ENCODE measurements at places on chromosomes 6 and 20.
A peak's percentile ranks its signal among the peaks of the same experiment; 100 is the strongest.

DNA sequence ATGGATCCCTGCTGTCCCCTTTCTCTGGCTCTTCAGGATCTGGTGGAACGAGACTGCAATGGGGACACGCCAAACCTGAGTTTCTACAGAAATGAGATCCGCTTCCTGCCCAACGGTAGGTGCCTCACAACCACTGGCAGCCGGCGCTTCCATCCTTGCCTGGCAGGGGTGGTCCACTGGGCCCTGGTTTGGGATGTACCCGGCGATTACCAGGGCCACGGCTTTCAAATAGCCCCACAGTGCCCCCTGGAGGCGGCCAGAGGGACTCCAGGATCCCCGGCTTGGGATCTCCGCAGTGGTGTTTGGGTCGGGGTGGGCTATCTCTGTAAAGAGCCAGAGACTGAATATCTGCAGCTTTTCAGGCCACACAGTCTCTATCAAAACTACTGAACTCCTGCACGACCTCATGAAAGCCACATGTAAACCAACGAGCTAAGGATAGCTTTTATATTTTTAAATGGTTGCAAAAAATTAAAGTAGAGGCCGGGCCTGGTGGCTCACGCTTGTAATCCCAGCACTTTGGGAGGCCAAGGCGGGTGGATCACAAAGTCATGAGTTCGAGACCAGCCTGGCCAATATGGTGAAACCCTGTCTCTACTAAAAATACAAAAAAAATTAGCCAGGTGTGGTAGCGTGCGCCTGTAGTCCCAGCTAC is 3.7 kb downstream of the OGFR start:
- DNase-seq = peak; percentile 73

GRCh38 chr20:15380770-15381169 is 1043.4 kb upstream of the FLRT3 start:
- DNase-seq = no peak

DNA sequence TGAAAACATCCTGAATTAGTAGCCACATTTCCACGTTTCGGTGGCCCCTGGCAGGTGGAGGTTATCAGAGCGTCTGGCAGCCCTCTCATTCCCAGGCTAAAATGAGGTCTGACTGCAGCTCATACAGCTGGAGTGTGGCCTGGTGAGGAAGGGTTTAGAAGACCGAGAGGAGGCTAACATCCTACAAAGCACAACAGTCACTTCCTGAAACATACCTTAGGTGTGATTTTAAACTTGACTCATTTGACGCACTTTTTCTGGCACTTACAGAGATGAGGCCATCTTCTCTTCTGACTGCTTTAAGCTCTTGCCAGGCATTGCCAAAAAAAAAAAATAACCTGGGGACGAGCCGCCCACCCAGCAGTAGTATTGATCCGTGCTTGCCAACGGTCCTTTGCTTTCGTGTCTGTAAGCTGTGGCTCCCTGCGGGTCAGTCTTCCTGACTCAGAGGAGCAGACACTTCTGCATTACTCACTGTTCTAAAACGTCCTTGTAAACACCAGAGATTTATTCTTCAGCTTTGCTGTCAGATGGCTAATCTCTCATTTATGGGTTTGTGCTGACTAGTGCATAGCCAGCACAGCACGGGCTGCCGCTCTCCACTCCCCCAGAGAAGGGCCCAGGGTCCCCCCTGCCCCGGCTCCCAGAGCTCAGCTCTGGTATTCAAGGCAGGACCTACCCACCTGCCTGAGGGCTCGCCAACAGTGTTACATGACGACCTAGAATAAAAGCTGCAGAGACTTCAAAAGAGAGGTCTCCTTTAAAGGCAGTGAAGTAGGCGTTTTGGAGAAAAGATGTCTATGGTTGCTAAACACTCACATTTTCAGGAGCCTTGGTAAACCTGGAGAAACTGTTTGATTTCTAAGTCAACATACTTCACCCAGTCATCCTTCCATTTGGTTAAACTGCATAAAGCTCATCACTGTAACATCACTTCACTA is 78.5 kb upstream of the FRMD1 start:
- DNase-seq = no peak

DNA sequence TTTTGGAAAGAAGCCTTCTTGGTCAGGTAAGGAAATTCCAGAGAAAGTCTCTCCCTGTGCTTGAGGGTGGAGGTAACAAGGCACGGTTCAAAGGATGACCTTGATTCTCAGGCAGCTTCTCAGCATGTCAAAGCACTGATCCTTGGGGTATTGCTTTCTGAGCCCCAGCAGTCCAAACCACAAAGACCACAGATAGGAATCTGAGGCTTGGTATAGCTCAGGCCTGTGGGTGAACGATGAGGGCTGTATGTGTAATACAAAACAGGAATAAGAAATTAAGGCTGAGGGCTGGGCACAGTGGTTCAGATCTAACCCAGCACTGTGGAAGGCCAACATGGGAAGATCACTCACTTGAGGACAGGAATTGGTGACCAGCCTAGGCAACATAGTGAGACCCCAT is 70.2 kb upstream of the SLC22A1 start:
- no peak for DNase-seq

DNA sequence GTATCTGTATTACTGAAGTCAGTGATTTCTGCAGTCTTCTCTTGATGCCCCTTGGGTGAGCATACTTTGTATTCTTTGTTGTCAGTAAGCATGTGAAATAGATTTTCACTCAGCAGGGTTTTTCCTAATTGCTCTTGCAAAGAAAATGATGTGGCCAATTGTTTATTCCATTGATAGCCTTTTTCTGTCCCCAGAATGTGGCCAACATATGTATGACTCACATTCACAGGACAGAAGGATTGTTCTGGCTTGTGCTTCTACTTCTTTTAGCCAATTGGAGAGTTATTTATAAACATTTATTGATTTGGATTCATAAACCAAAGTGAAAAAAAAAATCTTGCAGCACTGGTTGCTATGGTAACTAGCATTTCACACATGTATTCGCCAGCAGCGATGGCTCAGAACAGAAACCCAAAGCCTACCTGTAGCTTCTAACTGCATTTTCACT is 54.4 kb upstream of the RBM24 start:
- no peak for DNase-seq
